ENCODE measurements at places on chromosomes 4 and X.

DNA sequence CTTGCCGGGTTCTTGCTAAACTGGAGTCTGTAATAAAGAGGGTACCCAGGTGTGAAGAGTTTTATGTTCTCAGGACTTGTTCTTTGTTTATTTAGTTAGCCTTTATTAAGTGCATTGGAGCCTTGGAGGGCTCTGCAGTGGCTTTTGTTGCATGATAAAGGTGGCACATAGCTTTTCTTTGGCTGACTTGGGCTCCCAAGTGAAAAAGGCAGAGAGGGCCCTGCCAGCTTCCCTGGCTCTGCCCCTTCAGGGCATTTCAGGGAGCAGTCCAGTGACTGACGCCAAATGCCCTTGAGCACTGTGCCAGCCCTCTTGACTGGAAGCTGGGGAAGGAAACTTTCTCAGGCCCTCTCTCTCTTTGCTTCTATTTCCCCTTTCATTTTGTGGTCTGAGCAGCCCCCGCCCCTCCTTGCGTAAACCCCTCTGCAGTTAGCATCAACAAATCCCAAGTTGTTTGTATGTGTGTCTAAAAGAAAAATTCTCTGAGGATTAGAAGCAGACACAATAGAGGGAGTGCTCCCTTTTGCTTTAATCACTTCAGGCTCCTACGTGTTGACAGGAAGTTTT, 152.2 kb downstream of the NHS start:
- no peak for DNase-seq

GRCh38 chrX:3476973-3477372, 130.5 kb upstream of the MXRA5 start:
- no peak for DNase-seq

GRCh38 chr4:177228599-177228998, 81.1 kb upstream of the NEIL3 start:
- DNase-seq, result no peak

- no peak for DNase-seq
Observed at GRCh38 chr4:174358410-174358809, 74.7 kb downstream of the CEP44 start.

DNA sequence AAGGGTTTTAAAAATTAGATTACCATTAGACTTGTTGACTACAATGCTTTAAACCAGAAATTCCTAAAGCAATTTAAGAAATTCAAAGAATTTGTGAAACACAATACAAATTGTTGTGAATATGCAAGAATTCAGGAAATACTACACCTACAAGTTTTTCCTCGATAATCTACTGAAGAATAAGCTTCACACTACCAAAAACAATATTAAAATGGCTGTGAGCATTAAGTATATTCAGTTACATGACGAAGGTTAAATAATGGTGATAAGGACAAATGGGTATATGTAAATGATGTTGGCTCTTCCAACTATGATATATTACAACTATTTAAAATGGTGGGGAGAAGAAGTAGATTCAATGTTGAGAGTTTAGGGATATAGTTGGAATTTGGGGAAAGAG, 111.1 kb upstream of the HTR2C start:
- no peak for DNase-seq

DNA sequence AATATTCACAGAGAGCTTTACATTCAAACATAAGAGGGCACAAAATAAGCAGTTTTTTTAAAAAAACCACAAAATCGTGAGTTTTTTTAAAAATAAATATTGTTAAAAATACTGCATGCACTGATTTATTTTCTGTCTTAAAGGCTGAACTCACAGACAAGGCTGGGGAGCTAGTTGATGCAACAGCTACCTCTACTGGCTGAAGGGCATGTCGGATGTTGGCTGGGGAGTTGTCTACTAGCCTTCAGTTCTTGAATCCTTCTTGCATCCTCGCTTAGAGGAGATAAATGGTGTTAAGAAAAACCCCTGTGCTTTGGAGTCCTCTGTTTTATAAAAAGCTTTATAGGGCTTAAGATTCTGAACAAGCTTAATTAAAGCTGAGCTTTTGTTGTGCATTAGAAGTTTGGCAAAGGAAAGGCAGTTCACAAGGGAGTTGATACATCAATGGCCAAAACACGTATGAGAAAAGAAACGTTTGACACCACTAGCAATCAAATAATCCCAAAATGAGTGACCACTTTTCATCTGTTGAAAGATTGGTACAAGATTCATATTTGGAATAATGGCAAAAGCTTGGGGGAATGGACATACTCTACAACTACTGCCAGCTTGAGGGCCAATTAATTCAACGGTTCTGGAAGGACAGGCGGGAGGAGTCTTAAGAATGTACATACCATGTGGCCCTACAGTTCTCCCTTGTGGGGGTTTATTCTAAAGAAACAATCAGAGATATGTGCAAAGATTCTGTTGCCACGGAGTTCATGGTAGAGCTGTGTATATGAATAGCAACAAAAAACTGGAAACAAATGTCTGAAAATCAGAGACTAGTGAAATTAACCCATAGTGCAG, 94.7 kb downstream of the SEL1L3 start:
- DNase-seq, result no peak

DNA sequence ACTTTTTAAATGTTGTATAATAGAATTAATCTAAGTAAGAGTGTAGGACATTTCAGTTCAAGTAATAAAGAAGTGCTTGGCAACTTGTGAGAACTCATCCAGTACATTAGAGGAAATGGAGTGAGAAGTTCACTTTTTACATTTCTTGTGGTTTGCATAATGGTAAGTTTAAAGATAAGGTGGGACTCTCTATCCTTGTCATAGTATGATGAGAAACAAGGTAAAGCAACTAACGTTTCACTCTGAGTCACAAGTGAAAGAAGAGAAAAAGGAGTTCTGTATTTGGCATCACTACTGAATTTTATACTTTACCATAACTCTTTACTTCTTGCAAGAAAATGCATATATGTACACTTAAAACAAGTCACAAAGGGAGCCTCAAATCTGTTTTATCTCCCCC, 219.4 kb downstream of the SLC4A4 start:
- DNase-seq, result no peak
